ENCODE measurements at places on chromosomes 7 and 10.
A peak's percentile ranks its signal among the peaks of the same experiment; 100 is the strongest.

DNA sequence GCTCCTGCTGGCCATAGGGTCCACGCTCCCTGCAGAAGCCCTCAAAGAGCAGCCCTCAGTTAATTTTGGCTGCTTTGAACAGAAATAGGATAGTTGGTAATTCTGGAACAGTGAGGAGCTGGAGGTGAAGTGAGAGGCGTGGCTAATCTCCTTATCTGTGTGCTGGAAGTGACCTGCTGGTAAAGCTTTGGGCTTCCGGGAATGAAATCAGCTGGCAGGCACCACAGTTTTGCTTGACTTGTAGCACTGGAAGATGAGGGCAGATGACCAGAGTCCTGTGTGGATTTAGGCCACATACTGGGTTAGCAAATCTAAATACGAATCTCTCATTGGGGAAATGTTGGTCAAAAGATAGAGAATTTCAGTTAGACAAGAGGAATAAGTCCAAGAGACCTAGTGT lies 10.2 kb downstream of the ATP6V0E2 start:
- DNase-seq = no peak

- DNase-seq = no peak
Measured at GRCh38 chr10:86878983-86879713, 78.3 kb downstream of the MMRN2 start.

- DNase-seq = no peak
Measured at GRCh38 chr7:17771901-17772408, 168.3 kb downstream of the SNX13 start.

DNA sequence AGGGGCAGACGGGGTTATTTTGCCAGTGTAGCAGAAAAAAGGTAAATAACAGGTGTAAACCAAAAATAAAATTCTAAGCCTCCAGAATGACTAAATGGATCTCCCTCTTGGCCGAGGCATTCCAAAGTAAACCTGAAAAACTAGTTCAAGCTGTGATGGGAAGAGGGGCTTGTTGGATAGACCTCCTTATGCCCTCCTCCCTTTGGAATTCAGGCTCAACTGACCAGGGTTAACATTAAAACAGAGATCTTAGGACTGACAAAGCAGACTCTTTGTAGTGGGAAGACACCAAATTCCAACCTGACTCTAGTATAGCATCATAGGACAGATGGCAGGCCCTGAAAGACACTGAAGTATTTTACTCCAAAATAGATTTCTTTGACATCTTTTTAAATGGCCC lies 113.8 kb upstream of the ITGB1 start:
- no peak for DNase-seq

DNA sequence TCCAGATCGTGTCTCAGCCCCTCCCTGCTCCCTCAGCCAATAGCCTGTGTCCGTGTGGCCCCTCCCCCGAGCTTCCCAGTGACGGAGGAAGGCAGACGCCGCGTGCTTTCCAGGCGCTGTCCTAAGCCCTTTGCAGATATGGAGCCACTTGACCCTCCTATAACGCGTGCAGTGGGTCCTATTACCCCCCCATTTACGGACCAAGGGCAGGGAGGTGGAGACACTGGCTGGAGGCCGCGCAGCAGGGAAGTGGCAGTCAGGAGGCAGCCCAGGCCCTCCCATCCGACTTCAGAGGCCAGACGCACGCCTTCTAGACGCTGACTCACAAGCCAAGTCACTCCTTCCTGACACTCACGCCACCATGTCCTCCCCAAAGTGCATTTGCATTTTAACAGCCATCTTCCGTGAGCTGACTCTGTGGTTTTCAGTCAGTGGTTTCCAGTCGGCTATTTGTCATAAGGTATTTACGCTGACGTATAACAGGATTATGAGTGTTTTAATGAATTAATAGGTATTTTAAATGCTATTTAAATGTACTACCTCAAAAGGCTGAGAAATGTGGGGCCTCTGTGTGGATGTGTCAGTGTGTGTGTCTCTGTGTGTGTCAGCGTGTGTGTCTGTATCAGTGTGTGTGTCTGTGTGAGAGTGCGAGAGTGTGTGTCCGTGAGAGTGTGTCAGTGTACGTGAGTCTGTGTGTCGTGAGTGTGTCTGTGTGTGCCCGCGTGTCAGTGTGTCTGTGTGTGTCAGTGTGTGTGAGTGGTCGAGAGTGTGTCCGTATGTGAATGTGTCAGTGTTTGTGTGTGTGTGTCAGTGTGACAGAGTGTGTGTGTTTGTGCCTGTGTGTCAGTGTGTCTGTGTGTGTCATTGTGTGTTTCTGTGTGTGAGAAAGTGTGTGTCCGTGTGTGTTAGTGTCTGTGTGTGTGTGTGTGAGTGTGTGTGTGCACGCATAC lies 92.0 kb upstream of the INSIG1 start:
- DNase-seq = peak; percentile 100

DNA sequence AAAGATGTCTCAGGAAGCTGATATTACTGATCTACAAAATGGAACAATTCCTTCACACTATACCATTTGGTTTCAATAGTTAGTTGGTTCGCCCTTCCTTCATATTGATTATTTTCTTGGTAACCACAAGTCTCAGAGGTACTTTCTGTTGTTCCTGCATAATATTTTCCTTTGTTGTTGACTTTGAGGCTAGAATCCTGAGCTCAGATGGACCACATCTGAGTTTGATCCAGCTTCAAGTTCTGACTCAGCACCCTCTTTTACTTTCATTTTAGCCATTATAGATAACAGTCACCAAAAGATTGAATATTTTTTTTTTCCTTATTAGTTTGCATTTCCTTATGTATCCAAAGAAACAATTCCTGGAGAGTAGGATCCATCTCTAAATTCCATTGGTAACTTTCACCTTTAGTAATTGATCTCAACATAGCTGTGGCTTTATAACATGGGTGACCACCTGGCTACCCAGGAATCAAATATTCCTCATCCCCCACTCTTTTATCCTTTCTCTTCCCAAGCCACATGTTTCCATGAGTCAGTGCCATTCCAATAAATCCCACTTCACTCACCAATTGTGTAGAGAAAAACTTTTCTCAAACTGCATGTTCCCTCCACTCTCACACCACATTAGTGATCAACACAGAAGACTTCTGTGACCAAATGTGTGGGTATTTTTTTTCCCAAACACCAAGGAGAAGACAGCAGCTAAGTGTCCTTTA lies 9.7 kb upstream of the ABCA13 start:
- peak; percentile 42 for DNase-seq

GRCh38 chr10:71597821-71598498 lies 121.6 kb downstream of the C10orf105 start:
- no peak for DNase-seq

DNA sequence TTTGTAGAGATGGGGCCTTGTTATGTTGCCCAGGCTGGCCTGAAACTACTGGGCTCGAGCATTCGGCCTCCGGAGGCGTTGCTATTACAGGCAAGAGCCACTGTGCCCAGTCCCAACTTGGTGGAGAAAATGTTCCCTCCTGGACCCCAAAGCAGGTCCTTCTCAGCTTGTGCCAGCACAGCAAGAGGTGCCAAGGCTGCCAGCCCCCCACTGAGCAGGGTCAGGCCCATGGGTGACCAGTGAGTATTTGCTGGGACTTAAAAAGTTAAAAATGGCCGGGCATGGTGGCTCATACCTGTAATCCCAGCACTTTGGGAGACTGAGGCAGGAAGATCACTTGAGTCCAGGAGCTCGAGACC lies 4.6 kb downstream of the MAFK start:
- no peak for DNase-seq

- DNase-seq = no peak
Measured at GRCh38 chr10:99232360-99232999, 3.2 kb downstream of the HPSE2 start.

GRCh38 chr7:2494191-2495130 lies 18.3 kb upstream of the GRIFIN start:
- DNase-seq = no peak

GRCh38 chr10:62093863-62094291 lies 174.8 kb downstream of the RTKN2 start:
- peak; percentile 93 for DNase-seq

GRCh38 chr10:113600569-113600968 lies 47.7 kb downstream of the HABP2 start:
- DNase-seq = no peak

- no peak for DNase-seq
Measured at GRCh38 chr7:40983111-40983510, 719.8 kb downstream of the INHBA start.

DNA sequence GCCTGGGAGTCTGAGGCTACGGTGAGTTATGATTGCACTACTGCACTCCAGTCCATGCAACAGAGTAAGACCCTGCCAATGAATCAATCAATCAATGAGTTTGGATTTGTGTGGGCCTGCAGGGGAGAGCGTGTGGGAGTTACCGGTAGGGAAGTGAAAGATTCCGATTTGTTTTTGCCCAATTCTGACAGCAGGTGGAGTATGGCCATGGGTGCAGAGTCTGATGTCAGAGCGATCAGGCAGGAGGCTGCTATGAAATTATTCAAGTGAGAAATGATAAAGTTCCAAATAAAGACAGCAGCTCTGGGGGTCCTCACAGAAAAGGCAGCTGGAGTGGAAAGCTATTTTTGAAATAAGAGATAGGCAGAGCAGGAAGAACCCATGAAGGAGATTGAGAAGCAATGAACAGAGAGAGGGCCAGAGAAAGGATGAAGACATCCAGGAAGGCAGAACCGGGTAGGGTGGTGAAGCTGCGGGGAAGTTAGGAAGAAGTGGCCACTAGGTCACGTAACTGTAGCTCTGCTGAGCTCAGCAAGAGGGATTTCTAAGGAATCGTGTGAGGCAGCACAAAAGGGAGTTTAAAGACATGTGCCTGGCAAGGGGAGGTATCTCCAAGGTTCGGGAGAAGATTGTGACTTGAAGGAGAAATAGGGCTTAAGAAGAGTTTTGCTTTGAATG lies 93.7 kb upstream of the NMT2 start:
- peak; percentile 25 for DNase-seq

GRCh38 chr10:77561991-77562390 lies 75.6 kb downstream of the KCNMA1 start:
- DNase-seq = no peak

DNA sequence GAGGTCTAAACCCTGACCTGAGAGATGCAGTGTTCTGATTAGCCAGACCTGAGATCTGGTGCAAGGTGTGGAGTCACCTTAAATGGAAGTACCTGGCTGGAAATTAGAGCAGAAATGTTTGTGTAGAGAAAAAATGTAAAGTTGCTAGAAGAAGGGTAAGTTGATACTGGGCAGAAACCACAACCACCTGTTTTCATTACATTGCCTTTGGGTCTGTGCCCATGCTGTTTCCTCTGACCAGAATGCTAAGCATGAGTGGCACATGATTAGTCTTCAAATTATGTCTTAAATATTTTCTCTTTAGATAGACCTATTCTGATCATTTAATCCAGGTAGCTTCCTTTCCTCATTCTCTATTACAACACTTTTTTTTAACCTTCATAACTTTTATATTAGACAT lies 69.0 kb downstream of the CASD1 start:
- DNase-seq = no peak

GRCh38 chr10:84765086-84765485 lies 436.7 kb downstream of the CCSER2 start:
- no peak for DNase-seq

DNA sequence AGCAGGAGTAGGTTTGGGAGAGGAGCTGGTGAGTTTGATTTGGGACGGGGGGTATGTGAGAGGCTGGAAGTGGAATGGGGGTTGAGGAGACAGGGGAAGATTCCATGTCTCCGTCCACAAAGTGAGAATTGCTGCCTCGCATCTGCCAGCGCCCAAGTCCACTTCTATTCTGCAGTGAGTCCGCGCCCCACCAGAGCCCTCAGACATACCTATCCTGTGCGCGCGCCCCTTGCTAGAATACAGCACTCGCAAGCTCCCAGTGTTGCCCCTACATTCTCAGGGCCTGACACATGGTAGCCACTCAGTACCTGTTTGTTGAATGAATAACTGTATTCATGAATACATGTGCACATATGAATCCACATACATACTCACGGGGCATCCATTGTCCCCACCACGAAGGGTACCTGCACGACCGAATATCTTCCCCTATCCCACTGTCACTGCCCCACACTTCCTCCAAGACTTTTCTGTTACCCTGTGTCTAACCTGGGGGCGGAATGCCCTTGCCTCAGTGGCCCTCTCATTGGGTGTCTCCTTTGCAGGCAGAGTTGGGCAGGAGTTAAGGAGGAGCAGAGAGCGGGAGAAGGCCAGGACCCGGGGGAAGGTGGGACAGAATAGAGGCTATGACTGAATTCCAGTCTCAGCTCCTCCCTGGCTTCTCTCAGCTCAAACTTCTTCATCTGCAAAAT lies 19.9 kb downstream of the POLL start:
- DNase-seq = no peak

DNA sequence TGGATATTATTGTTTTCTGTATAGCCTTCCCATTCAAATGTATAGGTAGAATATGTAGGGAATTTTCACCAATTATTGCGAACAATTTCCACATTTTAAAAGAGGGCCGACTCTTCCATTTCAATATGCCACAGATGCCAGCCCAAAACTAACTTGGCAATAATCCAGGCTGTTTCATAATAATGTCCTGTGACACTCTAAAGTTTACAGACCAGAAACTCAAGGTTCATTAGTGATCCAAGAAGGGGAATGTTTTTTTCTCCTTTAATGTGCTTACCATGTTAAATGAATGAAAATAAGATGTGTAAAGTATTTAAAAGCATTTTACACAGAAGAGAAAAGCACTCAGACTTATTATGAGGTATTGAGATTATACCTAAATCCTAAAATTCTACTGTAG lies 63.0 kb upstream of the FAM3C start:
- DNase-seq = no peak

GRCh38 chr7:74097937-74098614 lies 14.5 kb downstream of the LIMK1 start:
- DNase-seq = peak; percentile 97

DNA sequence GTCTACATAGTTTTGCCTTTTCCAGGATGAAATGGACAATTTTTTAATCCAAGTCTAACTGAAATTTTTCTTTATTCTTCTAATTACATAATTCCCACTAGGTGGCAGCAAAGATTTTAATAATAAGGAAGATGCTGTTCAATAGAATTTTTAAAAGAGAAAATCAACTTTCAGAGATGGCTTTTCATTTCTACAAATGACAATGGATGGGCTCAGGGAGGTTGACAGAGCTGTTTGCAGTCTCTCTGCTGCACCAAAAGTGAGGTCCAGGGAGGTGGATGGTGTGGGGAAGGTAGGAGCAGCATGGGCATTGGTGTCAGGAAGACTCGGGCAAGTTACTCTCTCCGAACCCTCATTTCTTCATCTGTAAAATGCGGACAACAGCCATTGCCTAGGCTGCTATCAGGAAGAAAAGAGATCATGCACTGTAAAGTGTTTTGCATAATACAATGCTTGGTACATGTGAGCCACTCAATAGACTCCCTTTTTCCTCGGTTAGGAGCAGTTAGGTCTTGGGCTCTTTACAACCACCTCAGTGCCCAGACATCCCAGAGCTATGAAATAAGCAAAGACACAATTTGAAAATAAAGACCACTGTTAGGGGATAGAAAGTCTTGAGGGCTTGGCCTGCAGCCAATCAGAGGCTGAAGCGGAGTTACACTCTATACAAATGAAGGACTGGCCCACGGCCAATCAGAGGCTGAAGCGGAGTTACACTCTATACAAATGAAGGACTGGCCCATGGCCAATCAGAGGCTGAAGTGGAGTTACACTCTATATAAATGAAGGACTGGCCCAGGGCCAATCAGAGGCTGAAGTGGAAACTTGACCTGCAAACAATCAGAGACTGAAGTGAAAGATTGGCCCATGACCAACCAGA lies 107.1 kb downstream of the ABLIM1 start:
- peak; percentile 33 for DNase-seq

GRCh38 chr10:125442856-125443540 lies 240.0 kb downstream of the TEX36 start:
- DNase-seq = peak; percentile 9

All from fibroblast of skin of abdomen (primary cell).